ENCODE measurements at places on chromosomes 12 and 14. TPM values are rescaled to one million over a fixed set of nuclear protein-coding genes. Genes with fewer than 3 reads are reported as not detected.

GRCh38 chr12:52274521-52275120, at the start of gene KRT86:
TSS of gene KRT86 (plus strand) at chr12:52274645. CDS start at chr12:52301917, 27,272 bp downstream.
- DNase-seq, result no peak

- DNase-seq, result no peak
Measured at GRCh38 chr12:29739279-29739991, 44.3 kb downstream of the TMTC1 start.

DNA sequence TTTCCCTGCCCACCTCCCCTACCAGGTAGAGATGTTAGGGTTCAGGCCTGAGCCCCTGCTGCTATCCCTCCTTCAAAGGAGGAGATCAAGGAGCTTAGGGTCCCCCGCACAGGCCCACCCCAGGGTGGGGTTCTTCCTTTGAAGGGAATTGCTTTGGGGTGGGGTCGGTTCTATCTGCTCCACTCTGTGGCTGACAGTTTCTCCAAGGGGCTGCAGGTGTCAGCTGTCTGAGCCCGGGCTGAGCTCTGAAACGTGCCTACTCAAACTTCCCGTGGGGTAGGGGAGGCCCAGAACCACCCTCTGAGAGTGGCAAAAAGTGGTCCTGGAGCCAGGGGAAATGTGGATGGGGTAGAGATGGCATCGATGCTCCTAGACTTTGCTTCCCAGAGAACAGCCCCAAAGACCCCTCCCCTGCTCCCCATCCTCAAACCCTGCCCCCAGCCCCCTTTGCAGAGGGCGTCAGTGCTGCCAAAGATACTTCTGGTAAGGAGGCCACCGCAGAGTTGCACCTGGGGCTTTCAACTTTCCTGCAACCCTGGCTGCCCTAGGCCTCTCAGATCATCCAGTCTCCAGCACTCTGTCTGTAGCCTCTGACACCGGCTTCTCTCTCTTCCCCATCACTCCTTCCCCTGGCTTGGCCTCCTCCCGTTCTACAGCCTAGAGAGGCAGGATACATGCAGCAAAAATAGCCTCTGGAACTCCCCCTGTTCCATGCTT, 6.3 kb upstream of the CD4 start:
- DNase-seq, result no peak

DNA sequence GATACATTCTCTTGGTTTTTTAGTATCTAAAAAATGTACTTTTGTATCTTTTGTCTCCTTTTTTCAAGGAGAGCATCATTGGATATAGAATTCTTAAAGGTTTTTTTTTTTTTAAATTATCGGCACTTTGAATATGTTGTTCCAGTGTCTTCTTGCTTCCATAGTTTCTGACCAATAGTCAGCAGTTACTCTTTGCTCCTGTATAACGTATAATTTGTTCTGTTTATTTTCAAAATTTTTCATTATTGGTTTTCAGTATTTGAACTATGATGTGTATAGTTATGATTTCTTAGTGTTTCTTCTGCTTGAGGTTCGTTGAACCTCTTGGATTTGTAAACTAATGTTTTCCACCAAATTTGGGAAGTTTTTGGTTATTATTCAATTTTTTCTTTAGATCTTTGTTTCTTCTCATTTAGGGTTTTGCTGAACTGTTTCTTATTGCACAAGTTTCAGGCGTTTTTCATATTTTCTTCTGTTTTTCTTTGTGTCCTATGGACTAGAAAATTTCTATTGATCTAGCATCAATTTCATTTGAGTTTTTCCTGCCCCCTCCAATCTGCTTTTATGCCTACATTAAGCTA, 93.9 kb downstream of the PLBD1 start:
- DNase-seq, result no peak

GRCh38 chr14:21264025-21264801, 5.0 kb downstream of the HNRNPC start:
- no peak for DNase-seq

DNA sequence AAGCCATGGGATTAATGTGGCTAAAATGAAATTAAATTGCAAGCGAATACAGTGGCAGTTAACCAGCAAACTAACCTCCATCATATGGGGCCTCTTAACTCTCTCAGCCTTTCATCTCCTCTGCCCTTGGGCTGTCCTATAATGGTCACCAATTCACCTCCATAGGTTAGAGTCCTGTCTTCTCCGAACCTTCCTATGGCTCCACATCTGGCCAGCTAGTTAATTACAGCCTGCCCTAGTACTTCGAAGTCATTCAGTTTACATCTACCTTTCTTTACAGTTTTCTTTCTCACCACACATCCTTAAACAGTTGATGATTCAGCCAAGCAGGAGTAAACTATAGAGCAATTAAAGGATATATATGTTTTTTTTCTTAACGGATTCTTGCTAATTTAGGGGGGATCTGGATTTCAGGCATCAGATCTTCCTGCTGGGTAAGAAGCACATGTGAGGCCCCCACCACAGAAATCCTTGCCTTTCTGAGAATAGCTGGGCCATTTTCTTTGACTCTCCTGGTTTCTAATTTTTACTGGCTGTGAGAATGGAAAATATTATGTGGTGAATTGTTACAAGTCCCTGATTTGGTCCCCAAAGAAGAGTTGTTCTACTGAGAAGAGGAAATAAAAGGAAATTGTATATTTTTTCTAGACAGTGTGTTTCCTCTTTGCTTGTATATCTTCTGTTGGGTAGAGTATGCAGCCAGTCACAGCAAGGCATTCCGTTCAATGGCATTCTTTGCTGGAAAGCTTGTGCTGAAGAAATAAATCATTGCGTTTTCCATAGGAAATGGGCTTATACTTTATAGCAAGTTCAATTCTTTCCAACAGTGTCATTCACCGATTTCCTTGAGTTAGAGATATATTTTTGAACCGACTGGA, 16.7 kb downstream of the HMGA2 start:
- DNase-seq, result no peak

- no peak for DNase-seq
Measured at GRCh38 chr12:11652351-11653040, 3.0 kb downstream of the ETV6 start.

- DNase-seq, result no peak
Measured at GRCh38 chr12:72286526-72286925, 14.4 kb downstream of the TRHDE start.

DNA sequence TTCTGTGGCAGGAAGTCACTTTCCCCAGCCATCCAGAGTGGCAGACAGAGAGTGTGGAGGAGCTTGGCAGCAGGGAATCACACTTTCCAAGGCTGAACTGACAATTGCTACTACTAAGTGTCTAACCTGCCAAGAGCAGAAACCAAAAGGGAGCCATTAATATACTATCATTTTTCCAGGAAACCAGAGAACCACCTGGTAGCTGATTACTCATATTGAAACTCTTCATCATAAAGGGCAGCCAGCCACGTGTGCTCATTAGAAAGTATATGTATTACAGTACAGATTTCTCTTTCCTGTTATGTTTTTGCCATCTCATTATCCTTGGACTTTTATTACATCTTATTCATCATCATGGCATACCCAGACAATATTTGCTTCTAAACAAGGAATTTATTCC, 374.9 kb downstream of the GXYLT1 start:
- DNase-seq, result no peak

DNA sequence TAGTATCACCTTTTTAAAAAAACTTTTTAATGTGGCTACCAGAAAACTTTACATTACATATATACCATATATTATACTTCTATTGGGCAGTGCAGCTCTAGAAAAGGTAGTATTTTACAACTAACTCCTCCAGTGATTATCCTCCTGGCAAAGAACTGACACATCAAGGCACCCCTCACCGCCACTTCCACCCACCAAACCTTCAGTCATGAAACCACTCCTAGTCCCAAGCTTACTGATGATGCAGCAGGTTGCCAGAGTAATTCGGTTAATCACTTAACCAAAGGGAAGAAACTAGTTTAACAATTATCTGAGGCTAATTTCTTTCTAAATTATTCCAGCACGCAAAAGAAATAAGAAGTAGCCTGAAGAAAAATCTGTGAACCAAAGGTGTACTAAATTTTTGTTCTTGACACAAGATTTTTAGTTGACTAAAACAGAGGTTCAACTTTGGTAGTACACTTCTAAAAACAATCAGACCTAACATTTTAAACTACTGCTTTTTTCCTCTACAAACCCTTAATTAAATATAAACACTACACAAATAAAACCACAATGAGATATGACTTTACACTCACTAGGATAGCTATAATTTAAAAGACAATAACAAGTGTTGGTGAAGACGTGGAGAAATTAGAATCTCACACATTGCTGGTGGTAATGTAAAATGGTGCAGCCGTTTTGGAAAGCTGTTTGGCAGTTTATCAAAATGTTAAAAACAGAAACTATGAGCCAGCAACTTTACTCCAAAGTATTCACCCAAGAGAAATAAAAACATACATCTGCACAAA, 16.7 kb downstream of the SPPL3 start:
- DNase-seq, result no peak

DNA sequence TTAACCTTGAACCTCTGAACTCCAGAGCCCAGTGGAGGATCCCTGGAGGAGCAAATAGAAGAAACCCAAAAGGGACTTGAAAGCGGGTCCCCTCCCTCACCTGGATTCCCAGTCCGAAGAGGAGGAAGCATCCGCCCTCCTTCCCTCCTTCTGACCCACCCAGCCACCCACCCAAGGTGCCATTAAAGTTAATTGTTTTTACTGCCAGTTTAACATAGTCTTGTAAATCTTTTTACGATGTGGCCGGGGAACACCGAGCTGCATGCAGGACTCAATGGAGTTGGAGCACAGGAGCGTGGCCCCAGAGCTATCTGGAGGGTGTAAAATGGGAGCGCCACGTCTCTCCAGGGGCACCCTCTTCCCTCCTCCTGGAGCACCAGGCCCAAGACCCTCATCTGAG, 49.9 kb upstream of the TBX3 start:
- DNase-seq, result no peak

DNA sequence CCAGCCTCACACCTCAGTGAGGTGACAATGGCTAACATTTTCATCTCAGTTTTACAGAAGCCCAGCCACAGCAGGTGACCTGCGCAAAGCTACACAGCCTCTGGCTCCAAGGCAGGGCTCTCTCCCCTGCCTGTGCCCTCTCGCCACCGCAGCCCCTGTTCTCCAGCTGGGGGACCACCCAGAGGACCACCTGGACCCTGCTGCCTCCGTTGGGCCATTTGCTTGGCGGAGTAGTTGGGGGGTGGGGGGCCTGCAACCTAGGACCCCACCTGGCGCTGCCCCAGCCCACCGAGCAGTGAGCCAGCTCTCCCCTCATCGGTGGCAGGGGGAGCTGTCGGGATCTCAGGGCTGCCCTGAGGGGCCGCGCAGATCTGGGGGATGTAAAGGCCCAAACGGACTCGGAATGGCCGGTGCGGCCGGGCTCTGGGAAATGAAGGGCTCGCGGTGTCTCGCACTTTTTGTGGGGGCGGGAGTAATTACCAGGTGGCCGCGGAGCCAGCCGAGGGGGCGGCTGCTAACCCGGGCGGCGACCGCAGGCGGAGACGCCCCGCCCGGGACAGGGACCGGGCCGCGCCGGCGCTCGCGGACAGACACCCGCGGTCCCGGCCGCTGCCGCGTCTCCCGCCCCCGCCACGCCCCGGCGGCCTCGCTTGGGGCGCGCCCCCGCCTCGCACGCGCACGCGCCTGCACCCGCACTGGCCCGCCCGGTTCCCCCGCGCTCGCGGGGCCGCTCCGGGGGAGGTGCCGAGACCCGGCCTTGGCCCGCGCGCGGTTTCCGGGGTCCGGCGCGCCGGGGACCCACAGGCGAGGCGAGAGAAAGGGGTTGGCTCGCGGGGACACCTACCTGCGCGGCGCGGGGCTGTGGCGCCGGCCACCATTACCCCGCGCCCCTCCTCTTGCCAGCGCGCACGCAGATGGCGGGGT, 8.6 kb upstream of the GPR68 start:
- DNase-seq, result peak; percentile 54

DNA sequence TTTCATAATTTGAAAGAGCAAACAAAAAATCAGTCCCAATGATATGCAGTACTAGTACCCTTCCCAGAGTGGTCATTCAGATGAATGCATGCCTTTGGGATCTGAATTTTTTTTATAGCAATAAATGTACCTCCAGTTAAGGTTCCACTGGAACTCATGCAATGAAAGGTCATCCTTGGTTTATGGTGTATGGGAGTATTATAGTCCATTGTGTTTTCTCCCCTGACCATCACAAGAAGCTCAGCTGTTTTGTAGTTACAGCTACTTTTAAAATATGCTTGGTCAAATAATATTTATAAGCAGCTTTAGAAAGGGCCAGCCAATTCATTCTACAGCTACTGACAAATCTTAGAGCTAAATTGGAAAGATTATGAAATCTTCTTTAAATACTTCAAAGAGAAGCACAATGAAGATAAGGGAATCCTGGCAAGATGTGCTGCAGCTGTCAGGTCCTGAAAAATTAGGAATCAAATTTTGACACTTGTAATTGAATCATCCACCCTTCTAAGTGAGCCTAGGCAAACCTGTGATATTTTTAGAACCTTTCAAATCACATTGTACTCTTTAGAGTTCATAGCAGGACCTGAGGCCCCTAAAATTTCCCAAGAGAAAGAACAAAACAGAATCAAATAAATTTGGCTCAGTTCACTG, 46.5 kb downstream of the IFT81 start:
- DNase-seq, result no peak

DNA sequence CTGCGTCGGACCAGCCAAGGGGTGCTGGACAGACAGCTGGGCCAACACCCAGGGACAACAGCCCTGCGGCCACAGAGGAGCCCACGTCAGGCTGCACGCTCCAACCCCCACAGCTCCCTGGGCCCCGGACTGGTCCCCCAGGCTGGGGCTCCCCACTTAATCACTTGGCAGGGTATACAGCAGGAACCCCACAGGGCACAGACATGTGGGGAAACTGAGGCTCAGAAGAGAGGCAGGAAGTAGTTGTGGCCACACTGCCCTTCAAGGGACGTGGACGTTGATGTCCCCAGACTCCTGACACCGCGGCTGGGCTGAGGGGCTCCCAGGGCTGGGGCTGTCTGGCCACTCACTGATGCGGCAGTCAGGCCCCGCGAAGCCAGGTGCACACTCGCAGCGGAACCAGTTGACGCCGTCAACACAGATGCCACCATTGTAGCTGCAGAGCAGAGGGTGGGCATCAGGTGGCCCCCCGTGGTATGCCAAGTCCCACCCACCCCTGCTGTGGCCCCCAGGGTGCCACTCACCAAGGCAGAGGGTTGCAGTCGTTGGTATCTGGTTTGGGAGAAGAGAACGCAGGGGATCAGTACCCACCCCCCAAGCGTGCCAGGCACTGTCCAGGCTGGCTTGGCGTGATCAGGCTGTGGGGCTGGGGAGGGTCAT, 21.5 kb downstream of the JAG2 start:
- no peak for DNase-seq

GRCh38 chr14:22781301-22781991, 15.0 kb downstream of the OXA1L start:
- DNase-seq, result no peak

- DNase-seq, result no peak
Measured at GRCh38 chr12:12671850-12672660, 23.9 kb downstream of the GPR19 start.

DNA sequence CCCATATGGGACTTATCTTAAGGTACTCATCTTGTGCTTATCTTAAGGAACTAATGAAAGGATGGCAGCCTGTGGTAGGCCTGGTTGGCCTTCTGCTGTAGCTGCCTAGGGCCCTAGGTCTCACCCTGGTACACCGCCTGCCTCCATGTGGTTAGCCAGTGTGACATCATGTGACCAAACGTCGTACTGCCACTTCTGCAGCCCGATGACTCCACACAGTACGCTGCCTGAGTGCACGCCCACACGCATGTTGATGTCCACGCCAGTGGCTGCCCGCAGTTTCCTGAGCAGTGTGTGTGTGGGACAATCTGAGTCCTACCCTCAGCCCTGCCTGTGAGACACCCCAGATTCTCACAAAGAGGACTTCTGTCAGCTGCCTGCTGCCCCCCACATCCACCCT, 5.1 kb downstream of the ADCY4 start:
- peak; percentile 87 for DNase-seq

NOVA1 gene
- 16.0 TPM for polyA plus RNA-seq

FAM222A gene
- polyA plus RNA-seq, result 4.0 TPM

OSGEP gene
- polyA plus RNA-seq, result 75.5 TPM

TAS2R30 gene
- polyA plus RNA-seq, result 0.81 TPM

C12orf60 gene
- polyA plus RNA-seq, result 3.7 TPM

FAM90A1 gene
- polyA plus RNA-seq, result 3.2 TPM

Data from left lung (tissue), 14 donors.